ENCODE measurements at places on chromosomes 1 and 21. TPM values are rescaled to one million over a fixed set of nuclear protein-coding genes. Genes with fewer than 3 reads are reported as not detected.
A peak's percentile ranks its signal among the peaks of the same experiment; 100 is the strongest.

GRCh38 chr1:199875337-199875736 lies 152.2 kb upstream of the NR5A2 start:
- no peak for DNase-seq

DNA sequence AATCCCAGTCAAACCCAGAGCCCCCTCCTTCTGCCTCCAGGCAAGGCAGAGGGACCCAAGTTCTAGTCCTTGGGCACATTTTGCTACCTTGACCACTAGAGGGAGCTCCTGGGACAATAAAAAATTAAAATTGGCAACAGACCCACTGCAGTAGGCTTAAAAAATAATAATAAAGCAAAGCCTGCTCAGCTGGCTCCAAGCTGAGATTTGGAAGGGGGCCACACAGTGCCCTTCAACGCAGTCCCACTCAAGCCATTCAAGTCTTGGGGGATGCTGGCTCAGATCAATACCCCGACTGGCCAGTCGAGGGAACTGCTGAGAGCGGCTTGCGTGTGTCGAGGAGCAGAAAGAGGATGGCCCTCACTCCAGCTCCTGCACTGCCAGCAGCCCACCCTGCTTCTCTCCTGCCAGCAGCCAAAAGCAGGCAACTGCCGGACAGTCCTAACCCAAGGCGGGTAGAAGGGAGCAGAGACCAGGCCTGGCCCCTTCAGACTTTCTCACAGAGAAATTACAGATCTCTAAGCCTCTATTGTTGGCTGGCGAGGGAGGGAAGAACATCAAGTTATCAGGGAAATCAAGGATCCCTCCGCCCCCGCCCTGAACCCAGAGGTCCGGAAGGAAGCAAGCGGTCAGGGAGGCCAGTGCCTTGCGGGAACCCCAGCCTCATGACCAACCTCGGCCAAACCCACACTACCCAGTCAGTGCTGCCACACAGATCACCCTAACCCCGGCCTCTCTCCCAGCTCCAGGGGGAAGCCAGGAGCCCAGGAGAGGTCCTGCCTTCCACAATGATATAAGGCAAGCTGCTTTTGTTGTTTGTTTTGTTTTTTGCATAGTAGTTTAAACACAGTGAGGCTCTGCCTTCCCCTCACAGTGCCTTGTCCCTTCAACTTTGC lies 4.9 kb upstream of the ALDH4A1 start:
- DNase-seq, result peak; percentile 58

DNA sequence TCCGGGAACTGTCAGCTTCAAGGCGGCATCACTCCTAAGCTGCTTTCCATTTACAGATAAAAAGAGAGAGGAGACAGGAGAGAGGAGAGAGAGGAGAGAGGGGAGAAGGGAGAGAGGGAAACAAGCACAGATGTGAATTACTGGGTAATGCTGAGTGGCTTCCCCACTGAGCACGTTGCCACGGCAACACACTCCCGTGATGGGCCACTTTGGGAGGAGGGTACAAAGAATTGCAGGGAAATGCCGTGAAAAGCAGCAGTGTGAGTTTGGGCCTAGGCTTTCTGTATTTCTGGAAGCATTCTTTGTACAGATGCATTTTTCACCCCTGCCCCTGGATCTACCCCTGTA lies 128.0 kb upstream of the IRF2BP2 start:
- DNase-seq, result peak; percentile 26

DNA sequence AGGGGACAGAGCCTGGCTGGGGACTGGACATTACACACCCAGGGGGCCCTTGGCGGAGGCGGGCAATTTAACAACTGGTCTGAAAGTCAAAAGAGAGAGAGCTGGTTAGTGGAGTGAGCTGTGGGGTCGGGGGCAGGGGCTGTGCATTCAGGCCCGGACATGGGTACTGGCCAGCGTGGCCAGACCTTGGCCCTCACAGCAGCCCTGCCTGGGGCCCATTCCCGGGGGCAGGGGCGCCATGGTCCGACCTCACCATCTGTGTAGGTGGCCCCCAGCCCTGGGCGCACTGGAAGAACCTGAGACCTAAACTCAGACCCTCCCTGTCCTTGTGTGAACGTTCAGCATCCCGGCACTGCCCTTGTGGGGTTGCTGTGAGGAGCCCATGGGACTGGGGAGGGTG lies 5.0 kb downstream of the CLDN19 start:
- no peak for DNase-seq

GRCh38 chr1:59707178-59707791 lies 107.5 kb upstream of the HOOK1 start:
- no peak for DNase-seq

- no peak for DNase-seq
Observed at GRCh38 chr1:116092752-116093489, 18.3 kb upstream of the MAB21L3 start.

GRCh38 chr1:12617511-12617900 lies 504 bp downstream of the DHRS3 start:
- no peak for DNase-seq

DNA sequence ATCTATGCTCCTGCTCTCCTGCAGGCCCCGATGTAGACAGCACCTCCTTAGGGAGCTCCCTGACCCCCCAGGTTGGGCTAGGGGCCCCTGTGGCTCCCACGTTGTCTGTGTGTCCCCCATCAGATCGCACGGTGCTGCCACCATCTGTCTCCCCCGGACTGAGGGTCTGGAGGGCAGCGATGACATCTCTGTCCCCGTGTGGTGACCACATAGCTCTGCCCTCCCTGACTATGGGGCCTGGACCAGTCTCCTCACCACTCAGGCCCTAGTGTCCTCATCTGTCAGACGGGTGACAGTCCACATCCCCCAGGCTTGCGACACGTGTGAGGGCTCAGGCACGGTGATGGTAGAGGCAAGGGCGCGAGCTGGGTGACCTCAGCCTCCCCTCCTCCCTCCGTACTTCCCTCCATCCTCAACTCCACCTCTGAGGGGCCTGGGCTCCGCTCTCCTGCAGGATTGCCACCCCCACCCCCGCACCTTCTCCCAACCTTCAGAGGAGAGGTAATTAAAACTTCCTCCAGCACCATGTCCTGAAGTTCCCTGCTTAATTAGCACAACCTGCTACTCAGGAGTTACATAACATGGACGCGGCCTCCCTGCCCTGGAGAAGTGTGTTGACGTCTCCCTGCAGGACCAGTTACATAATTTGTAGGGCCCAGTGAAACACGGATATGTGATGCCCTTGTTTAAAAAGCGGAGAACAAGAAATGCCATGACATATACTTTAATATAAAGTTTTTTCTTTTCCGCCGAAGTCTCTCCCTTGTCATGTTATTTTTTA lies 288.2 kb downstream of the PTPRU start:
- no peak for DNase-seq

GRCh38 chr1:108327534-108328466 lies 83.9 kb upstream of the NBPF4 start:
- DNase-seq, result no peak

DNA sequence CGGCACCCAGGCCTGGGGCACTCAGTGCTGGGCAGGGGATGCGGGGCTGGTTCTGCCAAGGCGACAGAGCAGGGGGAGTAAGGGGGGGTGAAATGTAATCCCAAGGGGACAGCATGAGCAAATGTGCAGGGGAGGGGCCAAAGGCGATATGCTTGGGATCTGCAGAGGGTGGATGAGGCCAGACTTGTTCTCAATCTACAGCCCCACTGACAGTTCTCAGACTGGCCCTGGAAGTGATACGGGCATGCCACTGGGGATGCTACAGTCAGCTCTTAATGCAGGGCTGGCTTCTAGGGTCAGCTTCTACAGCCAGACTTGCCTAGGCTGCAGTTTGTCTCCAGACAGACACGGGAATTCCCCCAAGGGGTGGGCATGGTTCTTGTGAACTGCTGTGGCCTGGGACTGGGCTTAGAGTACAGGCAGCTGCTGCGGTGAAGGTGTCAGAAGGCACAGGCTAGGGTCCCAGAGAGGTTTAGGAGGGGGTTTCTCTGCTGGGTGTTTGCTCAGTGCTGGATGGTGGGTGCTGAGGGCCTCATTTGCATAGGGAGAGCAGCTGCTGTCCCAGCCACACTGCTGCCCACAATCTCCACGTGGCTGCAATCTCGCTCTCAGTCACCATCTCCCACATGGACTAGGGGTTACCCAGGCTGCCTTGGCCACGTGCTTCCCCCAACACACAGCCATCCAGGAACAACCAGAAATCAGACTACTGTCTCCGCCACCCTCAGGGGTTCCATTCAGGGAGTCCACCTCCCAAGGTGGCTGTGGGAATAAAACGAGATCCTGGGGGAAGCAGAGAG lies 190.1 kb downstream of the HIVEP3 start:
- DNase-seq, result no peak

GRCh38 chr1:93821423-93822144 lies 57.4 kb downstream of the DNTTIP2 start:
- no peak for DNase-seq

- no peak for DNase-seq
Observed at GRCh38 chr1:188371295-188371806, 1542.6 kb downstream of the PLA2G4A start.

DNA sequence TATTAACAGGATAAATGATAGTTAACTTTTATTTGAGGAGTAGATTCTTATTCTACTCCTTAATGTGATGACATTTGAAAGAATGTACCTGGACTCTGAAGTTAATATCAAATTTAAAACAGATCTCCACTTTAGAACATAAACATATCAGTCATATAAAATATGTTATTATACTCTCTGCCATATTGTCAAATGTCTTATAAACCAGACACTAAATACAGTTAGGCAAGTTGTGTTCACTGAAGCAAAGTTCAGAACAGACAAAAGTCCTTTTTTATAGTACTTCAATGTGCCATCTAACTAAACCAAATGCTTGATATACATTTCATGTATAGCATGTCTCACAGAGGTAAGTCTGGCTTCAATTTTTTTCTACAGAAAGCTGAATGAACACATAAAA lies 285.2 kb downstream of the AKT3 start:
- DNase-seq, result no peak

GRCh38 chr1:109184687-109185086 lies 29.0 kb upstream of the SARS1 start:
- no peak for DNase-seq

DNA sequence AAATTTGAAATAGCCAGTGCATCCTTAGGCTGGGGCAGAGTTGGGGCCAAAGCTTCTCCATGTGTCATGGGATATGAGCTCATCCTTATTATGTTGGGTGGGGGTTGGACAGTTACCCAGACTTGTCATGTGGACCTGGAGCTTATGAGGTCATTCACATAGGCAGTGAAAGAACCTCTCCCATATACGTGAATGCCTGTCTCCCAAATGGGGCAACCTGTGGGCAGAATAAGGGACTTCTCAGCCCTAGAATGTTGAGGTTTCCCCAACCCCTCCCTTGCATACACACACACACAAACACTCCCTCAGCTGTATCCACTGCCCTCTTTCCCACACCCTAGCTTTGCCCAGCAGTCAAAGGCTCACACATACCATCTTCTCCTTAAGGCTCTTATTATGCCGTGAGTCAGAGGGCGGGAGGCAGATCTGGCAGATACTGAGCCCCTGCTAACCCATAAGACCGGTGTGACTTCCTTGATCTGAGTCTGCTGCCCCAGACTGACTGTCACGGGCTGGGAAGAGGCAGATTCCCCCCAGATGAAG lies 2.3 kb upstream of the IVL start:
- DNase-seq, result no peak

- DNase-seq, result no peak
Observed at GRCh38 chr1:40802742-40803113, 19.1 kb downstream of the KCNQ4 start.

Gene POLR3GL
- 15.5 TPM for total RNA-seq

Gene SAMD13
- total RNA-seq, result 2.3 TPM

Gene HSPB7
- not detected for total RNA-seq

Gene SEMA6C
- total RNA-seq, result 30.7 TPM

Gene RNU1-2
- total RNA-seq, result 2,478 TPM

Gene RNU1-4
- total RNA-seq, result 2,478 TPM

Gene RNF186
- total RNA-seq, result not detected

Gene EFNA1
- total RNA-seq, result 0.50 TPM

Gene PTGER3
- not detected for total RNA-seq

Gene CATSPERE
- 0.44 TPM for total RNA-seq

Gene DENND1B
- total RNA-seq, result 6.5 TPM

Data from neural crest cell (in vitro differentiated cells).